ENCODE measurements at places on chromosomes 6 and 20.

DNA sequence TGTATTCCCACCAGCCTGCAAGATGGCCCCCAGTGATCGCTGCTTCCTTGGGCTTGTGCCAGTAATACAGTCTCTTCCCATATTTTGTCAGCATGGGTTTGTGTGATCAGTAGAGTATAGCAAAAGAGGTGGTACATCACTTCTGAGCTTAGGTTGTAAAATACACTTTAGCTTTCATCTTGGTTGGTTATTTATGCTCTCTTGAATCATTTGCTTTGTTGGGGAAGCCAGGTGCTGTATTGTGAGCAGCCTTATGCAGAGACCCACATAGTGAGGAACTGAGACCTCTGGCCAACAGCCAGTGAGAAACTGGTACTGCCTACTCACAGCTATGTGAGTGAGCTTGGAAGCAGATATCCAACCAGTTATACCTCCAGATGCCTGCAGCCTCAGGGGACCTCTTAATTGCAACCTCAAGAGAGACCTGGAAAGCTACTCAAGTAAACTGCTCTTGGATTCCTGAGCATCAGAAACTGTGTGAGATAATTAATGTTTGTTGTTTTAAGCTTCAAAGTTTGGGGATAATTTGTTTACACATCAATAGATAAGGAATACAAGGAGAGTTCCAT is 229.3 kb downstream of the FARS2 start:
- no peak for DNase-seq

GRCh38 chr20:51022803-51023616 is at the start of gene KCNG1:
Gene KCNG1 (minus strand): TSS chr20:51023107. CDS start chr20:51010338, 12,769 bp downstream.
- no peak for DNase-seq

GRCh38 chr6:23280437-23280836 is 711.1 kb downstream of the HDGFL1 start:
- DNase-seq: no peak

DNA sequence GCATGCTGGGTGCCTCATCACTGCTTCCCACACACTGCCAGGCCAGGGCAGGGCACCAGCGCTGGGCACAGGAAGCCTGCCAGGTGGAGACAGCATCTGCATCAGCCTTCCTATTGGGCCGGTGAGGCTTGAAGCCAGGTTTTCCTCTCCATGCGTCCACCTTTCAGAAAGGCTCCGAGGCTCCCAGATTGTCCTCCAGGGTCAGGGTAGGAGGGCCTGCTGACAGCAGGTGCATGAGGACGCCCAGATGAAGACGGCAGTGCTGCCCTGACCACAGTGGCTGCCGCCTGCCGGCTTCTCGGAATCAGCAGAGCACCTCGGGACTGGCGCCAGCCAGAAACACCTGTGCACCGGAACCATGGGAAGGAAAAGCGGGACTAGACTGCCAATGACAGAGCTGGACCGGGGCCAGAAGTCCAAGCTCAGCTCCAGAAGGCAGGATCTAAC is 170.5 kb upstream of the CST7 start:
- DNase-seq: no peak

DNA sequence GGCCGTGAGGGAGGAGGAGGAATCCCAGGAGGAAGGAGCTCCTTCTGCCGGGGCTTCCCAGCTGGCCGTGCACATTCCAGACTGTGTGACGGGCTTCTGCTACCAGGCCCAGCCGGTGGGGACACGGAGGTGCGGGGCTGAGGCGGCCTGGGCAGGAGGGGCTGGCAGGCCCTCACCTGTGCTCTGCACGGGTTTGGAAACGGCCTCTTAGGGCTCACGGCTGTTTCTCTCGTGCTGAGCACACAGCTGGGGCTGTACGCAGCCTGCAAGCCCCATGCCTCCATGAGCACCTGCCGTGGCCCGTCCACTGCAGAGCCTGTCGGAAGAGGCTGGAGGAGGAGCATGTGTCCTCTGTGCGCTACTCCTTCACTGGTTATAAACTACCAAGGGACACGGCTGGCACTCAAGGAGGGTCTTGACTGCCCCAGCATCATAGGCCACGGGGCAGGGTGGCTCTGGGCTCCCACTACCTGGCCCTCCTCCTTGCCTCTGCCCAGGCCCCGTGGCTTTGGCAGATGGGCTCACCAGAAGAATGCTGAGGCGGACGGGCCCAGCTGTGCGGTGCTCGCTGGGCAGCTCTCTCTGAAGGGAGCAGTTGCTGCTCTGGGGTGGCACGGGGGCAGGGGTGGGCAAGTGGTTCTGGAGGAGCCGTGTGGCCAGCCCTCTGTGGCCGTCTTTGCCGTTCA is 15.8 kb downstream of the NPEPL1 start:
- no peak for DNase-seq

DNA sequence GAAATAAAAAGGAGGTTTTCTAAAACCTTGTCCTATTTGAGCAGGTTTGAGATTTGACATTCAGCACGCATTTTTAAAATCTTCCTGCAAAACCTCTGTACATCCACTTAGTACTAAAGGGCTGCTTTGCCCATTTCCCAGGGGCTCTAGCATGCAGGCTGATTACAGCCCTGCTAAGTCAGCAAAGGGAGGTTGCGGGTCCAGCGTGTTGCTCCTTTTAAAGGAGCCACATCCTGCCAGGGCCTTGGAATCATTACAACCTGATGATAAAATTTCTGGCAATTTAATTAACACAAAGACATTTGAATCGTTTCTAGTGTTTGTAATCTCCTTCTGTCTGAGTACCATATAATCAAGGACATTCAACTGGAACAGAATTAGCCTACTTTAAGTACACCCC is 455.1 kb upstream of the CITED2 start:
- no peak for DNase-seq

DNA sequence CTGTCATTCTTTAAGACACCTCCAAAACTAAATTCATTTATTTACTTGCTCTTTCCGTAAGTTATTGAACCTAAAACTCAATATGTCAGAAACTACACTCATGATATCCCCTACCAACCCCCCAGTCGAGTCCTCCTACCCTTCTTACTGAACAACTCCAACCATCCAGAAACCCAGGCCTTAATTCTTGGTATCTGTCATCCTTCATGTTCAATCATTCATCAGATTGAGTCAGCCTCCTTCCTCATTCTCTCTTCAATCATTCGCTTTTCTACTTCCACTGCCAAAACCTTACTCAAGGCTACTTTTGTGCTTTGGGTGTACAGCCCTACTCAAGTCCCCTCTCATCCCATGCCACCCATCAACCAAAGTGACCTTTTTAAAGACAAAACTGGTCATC is 95.7 kb downstream of the SMLR1 start:
- no peak for DNase-seq

GRCh38 chr6:126548300-126548699 is 208.4 kb downstream of the CENPW start:
- no peak for DNase-seq

GRCh38 chr6:152502421-152503188 is 134.6 kb downstream of the SYNE1 start:
- DNase-seq: no peak

DNA sequence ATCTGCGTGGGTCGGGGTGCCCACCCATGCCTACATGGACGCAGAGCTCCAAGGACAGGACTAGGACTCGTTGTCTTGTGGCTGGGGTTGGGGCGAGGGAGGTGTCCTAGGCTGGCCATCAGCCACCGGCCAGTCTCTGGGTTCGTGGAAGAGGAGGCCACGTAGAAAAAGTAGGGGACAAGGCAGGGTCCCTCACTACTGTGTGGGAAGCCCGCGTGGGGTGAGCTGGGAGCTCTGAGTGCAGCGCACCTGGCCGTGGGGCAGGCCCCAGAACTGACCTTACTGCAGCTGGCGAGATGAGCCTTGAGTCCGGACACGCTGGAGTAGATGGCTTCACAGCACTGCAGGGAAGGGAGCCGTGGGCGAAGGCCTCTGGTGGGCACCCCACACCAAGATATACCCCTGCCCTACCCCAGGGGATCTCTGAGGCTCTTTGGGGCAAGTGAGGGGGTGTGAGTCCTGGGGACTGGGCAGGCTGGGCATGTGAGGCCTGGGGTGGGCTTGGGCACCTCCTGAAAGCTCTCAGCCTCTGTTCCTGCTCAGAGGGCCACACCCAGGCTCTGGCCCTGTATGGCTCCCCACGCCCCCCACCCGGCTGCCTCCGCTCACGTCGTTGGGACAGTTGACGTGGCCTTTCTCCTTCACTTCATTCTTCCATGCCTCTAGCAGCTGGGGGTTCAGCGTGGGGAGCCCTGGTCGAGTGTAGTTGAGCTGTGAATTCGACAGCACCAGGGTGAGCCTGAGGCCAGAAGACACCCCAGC is 5.6 kb upstream of the UCKL1 start:
- DNase-seq: no peak

GRCh38 chr6:134379076-134379475 is 61.2 kb upstream of the SGK1 start:
- DNase-seq: no peak

GRCh38 chr6:143549949-143550268 is 38.4 kb upstream of the FUCA2 start:
- no peak for DNase-seq

- no peak for DNase-seq
These were observed 63.6 kb downstream of the IPCEF1 start for GRCh38 chr6:154292855-154293519.

- DNase-seq: no peak
These were observed 62.6 kb downstream of the BANF2 start for GRCh38 chr20:17762243-17762872.

DNA sequence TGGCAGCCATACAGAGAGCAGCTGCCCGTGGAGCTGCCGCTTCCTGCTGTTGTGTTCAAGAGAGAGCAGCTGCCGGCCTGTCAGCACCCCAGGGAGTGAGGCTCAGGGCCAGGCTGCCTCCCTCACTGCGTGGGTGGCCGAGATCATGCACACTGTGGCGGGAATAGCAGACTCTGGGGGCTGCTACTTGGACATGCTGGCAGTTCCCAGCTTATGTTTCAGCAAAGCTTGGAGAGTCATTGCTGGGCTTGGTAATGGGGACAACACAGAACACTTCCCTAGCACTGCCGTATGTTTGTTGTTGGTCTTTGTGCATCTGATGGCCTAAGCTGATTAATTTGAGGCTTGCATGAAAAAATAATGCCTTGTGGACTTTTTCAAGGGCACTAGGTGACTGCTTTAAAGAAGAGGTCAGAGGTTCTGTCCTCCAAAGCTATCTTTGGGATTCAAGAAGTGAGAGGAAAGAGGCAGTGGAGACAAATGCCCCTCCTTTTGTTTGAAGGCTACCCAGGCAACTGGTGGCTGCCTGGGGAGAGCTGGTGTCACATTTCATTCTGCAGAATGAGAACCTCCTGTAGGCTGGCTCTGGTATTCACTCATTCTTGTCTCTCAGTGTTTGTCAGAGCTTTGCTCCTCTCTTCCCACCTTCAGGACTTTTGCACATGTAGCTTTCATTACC is 18.8 kb downstream of the MRAP2 start:
- DNase-seq: no peak

DNA sequence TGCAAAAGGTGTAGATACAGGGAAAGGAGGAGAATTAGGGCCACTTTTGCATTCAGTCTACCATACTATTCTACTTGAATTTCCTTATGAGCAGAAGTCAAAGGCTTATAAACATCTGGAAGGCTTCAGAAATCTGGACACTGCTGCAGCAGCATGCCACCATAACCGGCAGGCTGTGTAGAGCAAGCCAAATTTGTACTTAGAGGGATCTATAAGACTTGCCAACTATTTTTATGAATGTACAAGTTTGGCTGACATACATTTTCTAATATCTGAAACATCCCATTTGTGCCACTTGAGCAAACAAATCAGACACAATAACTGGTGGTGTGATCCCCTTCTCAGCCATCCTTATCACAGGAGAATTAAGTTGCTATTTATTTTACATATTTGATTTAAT is 14.0 kb upstream of the PLCB1 start:
- DNase-seq: no peak

DNA sequence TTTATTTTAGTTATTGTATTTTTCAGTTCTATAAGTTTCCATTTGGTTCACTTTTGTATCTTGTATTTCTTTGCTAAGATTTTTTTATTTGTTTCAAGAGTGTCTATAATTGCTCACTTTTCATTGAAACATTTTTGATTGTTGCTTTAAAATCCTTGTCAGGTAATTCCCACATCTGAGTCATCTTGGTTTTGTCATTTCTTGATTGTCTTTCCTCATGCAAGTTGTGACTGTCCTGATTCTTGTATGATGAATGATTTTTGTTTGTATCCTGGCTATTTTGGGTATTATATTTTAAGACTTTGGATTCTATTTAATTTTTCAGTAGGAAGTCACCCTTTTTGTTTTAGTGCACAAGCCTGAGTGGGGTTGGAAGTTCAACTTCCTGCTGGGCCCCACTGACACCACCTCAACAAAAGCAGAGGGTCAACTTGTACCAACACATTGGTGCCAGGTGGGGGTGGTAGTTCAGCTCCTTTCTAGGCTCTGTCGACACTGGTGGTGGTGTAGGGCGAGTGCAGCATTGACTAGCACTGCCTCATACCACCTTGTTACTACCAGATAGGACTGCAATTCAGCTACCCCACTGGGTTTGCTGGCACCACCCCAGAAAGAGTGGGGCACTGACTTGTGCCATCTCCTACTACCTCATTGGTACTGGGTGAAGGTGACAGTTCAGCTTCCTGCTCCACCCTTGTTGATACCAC is 8.8 kb downstream of the RSPH3 start:
- no peak for DNase-seq

DNA sequence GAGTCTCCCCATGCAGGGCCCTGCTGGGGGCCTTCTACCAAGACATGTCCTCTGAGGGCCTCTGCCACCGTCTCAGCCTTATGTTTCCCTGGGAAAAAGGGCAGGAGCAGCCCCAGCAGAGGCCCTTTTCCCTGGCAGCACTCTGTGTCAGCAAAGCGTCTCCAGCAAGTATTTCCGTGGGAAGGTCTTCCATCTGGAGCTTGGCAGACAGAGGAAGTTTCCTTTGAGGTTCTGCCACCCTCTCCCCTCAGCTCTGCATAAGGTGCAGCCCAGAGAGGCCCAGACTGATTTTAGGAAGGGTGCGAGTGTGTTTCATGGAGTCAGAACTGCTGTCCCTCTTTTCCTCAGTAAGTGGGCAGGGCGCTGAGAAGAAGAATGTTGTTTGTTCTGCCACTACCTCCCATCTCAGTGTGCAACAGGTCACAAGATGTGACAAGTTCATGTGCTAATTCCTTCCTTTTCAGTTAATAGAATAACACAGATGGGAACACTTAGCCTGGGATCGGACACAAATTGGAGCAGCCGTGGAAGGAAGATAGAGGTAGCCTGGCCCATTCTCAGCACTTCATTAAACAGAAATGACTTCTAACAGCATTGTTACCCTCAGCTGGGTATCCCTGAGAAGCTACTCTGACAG is 784.4 kb downstream of the MAFB start:
- DNase-seq: no peak

DNA sequence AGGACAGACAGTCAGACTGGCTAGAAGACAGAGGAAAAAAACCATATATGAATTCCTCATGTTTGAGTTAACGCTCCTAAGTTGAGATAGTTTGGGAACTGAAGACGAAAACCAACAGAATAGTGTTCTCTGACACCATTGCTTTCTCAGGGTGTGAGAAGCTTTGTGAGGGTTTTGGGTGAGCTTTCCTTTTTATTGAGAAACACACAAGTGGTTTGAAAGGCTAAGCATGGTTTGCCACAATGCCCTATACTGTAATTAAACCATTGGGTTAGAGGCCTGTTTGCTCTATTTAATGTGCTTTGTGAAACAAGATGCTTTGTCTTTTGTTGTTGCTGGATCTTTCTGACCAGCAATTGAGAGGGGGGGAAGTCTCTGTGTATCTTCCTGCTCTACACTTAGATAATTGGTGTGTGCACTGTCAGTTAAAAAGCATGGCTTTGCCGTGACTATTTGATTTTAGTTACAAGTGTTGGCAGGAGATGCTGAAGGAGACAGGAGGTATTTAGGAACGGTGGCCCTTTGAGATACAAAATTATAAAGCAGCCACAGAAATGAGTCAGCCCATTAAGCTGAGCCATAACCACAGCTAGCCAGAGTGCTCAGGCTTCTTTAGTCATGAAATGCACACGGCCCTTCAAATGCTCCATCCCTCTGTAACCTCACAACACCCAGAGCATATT is 273.0 kb upstream of the PREP start:
- no peak for DNase-seq

GRCh38 chr20:60565083-60565482 is 606.9 kb downstream of the CDH26 start:
- DNase-seq: no peak

Data from cortex of kidney (tissue), 1 donor.